ENCODE measurements at places on chromosomes 7 and 10.

DNA sequence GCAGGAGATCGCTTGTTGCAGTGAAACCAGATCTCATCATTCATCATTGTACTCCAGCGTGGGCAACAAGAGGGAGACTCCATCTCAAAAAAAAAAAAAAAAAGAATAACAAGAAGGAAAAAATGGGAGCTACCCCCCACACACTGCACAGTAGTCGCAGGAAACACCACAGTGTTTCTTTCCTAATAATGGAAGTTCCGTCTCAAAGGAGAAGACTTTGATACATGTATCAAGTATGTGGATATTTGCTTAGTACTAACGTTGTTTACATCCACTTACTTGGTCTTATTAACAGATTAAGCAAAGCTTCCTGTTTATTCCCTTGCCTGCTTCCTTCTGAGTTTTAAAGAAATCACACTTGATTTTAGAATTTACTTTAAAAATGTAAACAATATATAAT is 22.2 kb downstream of the YAE1 start:
- no peak for DNase-seq

DNA sequence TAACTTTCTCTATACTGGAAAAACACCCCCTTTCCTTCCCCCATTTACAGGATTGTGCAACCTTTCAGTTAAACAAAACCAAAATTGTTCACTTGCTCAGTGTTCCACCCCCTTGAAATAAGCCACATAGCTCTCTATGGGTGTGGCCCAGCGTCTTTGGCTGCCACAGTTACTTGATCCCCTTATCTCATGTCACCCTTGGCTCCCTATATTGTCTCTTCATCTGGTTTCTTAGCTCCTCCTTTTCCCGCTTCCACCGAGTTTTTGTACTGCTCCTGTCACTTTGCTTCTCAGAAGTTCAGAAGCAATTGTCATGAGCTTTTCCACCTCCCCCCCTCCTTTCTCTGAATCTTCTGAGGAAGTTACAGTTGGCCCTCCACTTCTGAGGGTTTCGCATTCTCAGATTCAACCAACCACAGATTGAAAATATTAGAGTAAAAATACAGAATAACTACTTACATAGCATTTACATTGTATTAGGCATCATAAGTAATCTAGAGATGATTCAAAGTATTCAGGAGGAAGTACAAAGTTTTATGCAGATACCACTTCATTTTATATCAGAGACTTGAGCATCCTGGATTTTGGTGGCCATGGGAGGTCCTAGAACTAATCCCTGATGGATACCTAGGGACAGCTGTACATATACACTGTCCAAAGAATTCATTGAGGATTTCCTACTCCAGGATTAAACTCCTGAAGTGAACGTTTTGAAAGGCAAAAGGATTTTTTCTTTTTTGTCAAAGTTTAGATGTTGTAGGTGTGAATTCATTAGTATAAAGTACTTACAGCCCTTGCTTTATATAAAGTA is 60.4 kb downstream of the ADD3 start:
- no peak for DNase-seq

- DNase-seq, result no peak
Observed at GRCh38 chr10:103618575-103619423, 125.3 kb downstream of the NEURL1 start.

- DNase-seq, result no peak
Observed at GRCh38 chr7:20510573-20510900, 104.9 kb upstream of the ABCB5 start.

DNA sequence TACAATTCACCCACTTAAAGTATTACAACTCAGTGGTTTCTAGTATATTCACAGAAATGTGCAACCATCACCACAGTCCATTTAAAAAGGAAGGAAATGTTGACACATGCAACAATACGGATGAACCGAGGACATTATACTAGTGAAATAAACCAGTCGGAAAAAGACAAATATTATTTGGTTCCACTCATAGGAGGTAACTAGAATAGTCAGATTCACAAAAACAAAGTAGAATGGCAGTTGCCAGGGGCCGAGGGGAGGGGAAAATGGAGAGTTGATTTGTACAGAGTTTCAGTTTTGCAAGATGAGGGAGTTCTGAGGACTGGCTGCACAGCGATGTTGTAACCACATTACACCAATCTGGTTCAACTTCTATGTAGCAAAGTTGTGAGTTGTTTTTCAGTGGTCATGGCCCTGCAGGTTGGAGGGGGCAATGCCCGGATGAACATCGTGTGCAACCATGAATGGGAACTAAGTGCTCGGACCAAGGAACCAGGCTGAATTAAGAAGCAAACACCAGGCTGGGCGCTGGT is 17.6 kb upstream of the TNPO3 start:
- no peak for DNase-seq

DNA sequence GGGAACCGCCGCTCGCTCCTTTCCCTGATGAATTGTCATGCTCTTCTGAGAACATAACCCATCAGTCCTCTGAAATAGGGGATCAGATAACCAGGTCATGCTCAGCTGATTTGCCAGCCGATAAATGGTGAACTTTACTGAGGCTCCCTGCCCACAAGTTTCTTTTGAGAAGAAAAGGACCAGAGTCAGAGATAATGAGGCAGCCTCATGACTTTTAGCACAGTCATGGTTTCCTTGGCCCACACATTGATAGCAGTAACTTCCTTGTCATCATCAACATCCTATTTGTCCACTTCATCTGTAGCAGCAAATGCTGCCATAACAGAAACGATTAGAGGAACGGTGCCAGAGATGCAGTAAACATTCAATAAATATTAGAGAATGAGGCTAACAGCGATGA is 509.0 kb downstream of the GATA3 start:
- DNase-seq, result no peak

DNA sequence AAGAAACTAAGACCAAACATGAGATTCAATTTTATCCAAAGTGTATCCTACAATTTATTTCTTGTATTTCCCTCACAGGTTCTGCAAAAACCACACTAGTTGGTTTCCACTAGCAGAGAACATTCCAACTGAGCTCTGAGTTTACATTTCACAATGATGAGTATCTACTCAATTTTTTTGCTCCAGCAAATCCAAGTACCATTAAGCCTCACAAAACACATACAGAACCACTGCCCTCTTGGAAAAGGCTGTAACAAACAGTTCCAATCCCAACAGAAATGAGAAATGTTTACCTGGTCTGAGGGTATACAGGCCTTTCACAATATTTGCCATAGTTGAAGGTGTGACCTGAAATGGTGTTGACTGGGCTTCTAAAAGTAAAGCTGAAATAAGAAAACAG is 59.9 kb downstream of the CACUL1 start:
- DNase-seq, result no peak

DNA sequence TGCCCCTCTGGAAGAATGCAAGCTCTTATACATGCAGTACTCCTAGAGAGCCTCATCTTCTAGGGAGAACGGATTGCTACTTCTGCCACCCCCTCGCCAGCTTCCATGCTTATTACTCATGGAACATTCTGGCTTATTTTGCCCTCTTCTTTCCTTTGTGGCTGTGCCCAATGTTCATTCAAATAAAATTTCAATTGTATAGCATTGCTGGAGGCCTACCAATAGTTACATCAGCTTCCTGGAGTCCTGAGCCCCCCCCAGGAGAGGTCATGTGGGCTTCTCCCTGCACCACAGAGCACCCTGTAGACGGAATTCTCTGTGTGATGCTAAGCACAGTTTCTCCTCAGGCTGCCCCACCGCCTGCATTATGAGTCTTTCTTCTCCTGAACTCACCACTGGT is 1094.0 kb downstream of the KCNMA1 start:
- no peak for DNase-seq

DNA sequence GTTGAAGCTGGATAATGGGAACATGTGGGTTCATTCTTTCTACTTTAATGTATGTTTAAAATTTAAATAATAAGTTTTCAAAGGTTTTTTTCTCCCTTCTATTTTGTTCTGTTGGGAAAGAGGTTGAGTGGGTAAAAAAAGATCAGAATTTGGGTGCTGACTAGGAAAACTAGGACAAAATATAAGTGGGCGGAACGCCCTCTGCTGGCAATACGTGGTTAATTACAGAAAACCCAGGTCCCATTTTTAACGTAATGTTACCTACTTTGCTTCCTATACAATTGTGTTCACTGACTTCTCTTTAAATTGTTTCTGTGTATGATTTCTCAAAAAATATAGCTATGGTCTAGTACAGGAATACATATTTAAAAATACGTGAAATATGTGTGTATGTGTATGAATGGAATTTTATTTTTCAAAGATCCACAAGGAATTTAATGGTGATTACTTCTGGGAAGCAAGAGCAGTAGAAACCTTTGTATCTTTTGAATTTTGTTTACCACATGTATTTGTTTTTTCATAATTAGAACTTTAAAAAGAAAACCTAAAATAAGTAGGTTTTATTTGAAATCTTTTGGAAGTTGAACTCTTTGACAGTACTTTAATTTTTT is 8.7 kb downstream of the ECD start:
- DNase-seq, result peak; percentile 36

- no peak for DNase-seq
Observed at GRCh38 chr7:12692479-12693259, 5.2 kb downstream of the ARL4A start.

- DNase-seq, result no peak
Observed at GRCh38 chr10:35224045-35224740, 97.5 kb downstream of the CREM start.

DNA sequence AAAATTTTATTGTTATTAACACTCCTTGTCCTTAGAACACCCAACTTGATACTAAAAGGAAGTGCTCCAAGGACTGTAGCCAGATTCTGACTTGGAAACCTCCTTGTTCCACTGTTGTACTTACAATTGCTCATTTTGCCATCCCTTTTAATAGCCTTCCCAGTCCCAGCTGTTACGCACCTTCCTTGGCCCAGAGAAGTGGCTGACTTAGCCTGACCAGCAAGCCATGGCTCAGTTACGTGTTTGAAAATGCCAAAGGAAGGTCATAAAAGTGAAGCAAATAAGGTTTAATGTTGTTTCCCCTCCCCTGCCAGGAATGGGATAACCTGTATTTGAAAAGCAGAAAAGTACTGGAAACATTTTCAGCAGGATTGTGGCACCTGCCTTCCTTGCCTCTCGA is 3.7 kb upstream of the ANKRD1 start:
- DNase-seq, result no peak

DNA sequence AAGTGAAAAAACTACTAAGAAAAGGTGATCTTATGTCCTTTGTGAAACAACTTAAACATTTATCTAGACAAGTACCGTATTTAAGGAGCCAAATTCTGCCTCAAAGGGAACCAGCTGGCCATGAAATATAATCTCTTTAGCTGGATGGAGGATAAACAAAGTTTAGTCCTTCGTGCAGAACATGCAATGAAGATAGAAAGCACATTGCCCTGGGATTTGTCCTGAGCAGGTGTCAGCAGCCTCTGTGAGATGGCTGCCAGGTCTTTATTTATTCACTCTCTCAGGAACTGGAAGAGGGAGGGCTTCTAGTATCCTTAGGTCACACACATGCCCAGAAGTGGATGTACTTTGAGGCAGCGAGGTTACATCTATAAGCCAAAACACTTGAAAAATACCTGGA is 57.4 kb upstream of the CASD1 start:
- peak; percentile 85 for DNase-seq

- no peak for DNase-seq
Observed at GRCh38 chr7:8160779-8161345, 101.1 kb downstream of the ICA1 start.

DNA sequence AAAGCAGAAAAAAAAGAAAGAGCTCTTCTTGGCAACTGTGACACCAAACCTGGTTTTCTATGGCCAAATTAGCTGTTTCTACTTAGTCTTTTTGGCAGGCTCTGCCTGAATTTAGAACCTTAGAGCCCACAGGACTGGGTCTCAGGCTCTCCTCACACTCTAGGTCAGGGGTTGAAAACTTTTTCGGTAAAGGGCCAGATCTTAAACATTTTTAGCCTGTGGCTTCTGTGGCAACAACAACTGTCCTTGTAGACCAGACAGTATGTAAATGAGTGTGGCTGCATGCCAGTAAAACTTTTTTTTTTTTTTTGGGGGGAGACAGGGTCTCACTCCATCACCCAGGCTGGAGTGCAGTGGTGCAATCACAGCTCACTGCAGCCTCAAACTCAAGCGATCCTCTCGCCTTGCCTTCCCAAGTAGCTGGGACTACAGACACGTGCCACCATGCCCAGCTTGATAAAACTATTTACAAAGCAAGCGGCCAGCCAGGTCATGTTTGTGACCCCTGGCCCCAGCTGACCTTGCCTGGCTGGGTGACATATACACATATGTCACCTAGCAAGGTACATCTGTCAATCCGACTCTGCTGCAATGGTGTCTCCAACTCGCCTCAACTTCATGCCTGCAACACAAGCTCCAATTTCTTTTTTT is 17.4 kb downstream of the KPNA7 start:
- no peak for DNase-seq

GRCh38 chr10:10870523-10871241 is 147.0 kb upstream of the CELF2 start:
- DNase-seq, result no peak

DNA sequence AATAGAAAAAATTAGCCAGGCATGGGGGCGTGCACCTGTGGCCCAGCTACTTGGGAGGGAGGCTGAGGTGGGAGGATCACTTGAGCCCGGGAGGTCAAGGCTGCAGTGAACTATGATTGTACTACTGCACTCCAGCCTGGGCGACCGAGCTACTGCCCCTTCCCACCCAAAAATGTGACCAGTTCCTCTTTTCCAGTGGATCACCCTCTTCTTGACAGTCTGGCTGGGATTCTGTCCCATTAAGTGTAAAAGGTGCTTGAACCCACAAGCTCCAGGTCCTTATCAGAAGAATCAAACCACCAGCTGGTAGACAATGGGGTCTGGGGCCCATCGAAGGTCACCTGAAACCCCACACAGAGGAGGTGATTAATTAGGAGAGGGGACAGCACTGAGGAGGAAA is 14.1 kb downstream of the ATXN7L1 start:
- DNase-seq, result no peak

Data from NCI-H146 (cell line).